T47D (cell line): ENCODE measurements at places on chromosomes 11 and 22.

- DNase-seq, result no peak
These were observed 96.4 kb downstream of the CTTN start for GRCh38 chr11:70494559-70495350.

DNA sequence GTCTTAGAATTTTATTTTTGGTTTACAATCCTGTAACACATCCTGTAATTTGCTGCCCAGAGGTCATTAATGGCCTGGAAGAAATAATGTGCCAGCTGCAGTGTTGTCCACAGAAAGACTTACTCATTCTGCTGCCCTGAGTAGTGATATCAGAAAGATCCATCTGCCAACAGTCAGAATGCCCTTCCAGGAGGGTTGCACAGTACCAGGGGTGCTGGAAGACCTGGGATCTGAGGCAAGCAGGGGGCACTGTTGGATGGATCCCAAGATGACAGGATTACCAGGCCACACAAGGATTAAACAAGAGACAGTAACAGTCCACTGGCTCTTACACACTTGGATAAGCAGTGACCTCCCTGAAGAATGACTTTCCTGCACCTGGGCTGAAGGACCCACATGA is 93.8 kb upstream of the TOP3B start:
- no peak for DNase-seq

DNA sequence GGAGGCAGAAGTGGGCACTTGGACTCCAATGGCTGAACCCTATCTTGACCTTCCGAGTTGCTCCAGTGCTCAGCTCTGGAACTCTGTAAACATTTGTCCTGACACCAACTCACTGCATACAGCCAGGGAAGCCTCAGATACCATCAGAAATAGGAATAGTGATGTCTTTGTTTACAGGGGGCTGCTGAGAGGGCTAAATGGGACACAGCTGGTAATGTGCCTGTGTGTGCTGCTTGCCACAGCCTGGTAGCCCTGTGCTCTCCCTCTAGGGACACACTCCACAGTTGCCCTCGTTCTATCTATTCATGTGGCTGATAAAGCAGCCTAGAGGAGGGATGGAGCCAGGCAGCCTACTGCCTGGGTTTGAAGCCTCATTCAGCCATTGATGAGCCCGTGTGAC is 559.8 kb downstream of the MIAT start:
- no peak for DNase-seq

DNA sequence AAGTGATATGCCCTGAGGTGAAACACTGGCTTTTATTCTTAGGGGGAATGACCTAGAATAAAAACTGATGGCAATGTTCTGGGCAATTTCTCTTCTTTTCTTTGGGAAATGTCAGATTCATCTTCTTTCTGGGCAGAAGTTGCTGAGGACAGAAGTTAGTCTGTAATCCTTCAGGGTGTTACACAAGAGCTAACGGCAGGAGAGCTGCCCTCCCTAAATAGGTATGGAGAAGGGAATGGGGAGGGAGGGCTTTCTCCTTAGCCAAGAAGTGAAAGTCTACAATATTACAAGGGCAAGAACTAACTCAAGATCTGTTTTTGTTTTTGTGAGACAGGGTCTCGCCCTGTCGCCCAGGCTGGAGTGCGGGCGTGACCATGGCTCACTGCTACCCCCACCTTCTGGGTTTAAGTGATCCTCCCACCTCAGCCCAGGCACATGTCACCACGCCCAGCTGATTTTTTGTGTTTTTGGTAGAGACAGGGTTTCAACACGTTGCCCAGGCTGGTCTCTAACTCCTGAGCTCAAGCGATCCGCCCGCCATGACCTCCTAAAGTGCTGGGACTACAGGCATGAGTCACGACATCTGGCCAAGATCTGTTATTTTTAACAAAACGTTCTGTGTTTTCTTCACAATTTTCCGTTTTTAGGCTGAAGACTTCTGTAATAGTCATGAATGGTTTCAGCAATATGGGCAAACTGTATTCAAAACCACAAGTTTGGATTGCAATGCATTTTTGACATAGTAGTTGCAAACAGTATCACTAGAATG is 7.2 kb downstream of the PIWIL4 start:
- no peak for DNase-seq

DNA sequence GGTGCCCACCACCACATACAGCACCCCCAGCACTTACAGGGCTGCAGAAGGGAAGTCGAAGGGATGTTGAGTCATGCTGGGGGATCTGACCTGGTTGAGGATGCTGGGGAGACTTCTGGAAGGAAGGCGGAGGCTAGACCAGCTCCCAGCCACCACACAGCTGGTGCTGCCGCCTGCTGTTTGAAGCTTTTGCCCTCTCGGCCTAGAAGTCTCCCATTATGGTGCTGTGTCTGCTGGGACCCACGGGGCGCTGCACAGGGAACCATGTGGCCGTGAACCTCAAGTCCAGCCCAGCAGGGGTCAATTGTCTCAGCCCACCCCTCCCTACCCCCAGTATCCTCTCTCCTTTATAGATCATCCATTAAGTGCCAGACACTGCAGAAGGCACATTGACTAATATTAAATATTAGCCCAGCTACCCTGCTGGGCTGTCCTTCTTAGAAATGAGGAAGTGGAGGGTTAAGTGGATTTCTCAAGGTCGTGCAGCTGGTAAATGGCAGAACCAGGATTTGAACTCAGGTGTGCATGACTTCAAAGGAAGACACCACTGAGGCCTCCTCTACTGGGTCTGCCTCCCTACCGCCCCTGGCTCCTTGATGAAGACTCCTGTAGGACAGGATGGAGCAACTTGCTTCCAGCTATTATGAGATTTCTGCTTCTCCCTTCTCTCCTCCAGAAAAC is 49.7 kb downstream of the CYTH4 start:
- DNase-seq, result no peak

GRCh38 chr11:16789560-16790485 is 51.4 kb downstream of the C11orf58 start:
- no peak for DNase-seq

GRCh38 chr22:42560381-42560780 is 6.6 kb downstream of the SERHL2 start:
- no peak for DNase-seq

DNA sequence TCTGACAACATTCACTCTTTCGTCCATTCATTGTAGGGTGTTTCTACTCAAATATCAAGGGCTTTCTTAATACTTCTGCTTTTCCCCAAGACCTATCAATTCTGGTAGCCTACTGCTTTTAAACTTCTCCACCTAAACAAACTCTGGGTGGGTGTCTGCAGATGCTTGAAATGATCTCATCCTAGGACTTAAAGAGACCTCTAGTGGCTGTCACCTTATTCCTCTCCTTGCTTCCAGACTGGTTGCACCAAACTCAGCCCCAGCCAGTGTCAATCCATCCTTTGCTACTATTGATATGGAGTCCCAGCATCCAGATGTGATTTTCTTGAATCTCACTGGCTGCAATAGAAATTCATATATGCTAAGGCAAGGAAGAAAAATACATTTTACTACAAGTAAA is 274.7 kb downstream of the NXPE2 start:
- no peak for DNase-seq

- no peak for DNase-seq
These were observed 36.2 kb upstream of the KRTAP5-7 start for GRCh38 chr11:71490731-71491390.

- no peak for DNase-seq
These were observed 106.4 kb upstream of the CCDC90B start for GRCh38 chr11:83392556-83392955.

DNA sequence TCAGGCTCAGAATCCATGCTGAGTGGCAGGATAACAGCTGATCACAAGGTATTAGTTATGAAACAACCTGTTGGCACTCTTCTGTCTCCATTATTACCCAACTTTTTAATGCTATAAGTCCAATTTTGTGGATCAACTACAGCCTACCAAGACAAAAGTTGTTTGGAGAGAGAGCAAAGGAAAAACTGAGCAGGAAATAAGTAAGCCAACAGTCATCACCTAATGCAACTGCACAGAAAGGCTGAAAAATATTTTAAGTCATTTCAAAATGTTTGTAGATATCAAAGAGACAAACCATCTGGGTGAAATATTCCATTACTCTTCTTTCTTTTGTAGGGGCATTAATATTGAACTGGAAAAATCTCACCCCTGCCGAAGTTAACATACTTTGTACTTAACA is 41.6 kb downstream of the FDX1 start:
- no peak for DNase-seq

GRCh38 chr11:126808296-126808695 is 192.3 kb downstream of the KIRREL3 start:
- DNase-seq, result no peak

GRCh38 chr11:78197816-78198215 is 9.1 kb downstream of the USP35 start:
- DNase-seq, result no peak

DNA sequence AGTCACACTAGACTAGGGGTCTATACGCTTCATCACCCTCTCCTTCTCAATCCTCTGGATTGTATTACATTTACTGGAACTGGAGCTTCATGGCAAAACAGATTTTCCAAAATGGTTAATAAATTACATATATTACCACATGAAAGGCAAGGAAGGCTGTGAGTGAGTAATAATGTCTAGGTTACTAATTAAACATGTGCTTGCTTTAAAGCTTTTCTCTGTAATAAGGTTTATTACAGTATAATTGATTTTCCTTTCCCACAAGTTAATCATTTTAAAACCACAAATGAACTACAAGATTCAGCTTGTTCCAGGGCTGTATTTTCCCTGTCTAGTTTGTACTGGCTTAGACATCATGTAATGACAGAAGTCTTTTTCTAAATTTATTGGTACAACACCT is 25.6 kb downstream of the MMP13 start:
- no peak for DNase-seq

DNA sequence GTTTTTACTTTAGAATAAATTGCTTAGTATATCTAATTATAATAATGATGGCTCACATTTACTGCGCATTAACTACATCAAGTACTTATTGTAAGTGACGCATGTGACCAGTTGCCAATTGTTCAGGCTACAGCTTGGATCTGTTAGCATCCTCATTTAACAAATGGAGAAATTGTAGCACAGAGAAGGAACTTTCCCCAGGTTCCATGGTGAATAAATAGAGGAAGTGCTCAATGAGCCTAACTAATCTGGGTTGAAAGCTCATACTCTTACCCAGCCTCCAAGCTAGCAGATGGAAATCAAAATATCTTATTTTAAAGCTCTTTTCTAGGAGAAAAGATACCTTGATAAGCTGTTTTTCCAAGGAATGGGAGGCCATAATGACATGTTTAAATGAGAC is 19.8 kb downstream of the MMP27 start:
- DNase-seq, result no peak

DNA sequence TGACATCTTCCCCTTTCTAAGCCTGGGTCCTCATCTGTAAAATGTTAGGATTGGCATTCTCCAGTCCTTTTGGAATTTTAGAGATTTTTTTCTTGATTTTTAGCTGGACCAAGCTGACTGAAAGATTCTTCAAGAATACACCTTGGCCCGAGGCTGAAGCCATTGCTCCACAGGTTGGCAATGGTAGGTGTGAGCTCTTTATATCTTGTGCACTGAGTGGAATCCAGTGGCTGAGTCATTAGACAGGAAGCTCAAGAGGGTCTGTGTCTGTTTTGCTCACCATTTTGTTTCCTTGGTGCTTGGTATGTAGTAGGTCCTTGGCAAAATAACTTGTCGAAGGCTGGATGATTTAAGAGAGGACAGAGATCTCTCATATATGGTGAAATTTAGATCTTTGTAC is 6.2 kb downstream of the EIF3L start:
- no peak for DNase-seq

GRCh38 chr11:60657888-60658287 is 41.5 kb upstream of the MS4A8 start:
- DNase-seq, result peak; percentile 69

GRCh38 chr11:99376463-99376862 is 355.7 kb downstream of the CNTN5 start:
- no peak for DNase-seq

DNA sequence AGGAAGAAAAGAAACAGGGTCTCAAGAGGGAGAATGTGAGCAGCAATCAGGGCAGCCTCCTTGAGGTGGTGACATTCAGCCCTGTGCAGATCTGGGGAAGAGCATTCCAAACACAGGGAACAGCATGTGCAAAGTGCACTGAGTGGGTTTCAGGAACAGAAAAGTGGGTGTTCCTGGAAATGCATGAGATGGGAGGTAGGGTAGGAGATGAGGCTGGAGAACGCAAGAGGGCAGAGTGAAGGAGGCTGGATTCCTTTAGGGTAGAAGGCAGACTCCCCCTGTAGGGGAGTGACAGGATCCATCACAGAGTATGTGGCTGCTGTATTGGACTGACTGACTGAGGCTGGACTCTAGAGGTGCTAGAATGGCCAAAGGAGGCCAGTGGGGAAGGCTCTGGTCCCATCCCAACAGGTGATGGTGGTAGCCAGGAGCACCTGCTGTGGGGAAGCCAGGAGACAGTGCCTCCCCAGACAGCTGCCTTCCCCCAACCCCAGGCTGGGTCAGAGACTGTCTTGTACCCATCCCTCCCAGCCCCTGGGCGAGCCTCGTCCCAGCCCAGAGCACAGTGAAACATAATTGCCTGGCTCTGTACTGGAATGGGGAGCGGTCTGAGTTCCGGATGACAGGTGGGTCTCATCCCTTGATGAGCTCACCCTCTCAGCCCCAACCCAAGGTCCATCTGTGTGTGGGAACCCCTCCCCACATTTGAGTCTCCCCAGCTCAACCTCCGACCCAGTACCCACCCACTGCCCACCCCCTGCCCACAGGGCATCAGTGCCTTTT is 419.4 kb downstream of the MN1 start:
- no peak for DNase-seq
